ENCODE measurements at places on chromosomes 4 and X.

- no peak for DNase-seq
Observed at GRCh38 chr4:157527954-157528353, 307.4 kb downstream of the GRIA2 start.

DNA sequence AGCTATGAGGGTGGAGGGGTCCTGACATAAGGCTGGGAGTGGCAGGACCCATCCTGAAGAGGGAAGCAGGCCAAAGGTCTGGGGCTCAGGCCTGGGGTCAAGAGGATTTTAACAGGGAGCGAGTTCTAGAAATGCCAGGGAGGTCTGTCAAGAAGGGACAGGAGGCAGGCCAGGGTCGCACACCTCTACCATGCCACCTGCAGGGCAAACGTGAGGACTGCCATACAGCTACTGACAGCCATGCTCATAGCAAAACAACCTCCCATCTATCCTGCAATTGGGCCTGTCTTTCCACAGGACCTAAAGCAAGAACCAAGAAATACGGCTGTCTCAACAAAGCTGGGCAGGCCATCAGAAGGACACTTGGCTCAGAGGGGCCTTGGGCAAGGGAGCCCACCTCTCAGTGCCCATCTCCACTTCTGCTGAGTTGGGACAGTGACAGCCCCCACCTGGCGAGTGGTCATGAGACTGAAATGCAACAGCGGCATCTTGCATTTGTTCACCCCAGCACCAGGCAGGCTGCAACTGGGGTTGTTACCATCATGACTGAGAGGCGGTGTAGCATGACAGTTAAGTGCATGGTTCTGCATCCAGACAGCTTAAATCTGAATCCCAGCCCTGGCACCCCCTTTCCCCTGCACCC is 92.7 kb downstream of the WFS1 start:
- DNase-seq, result no peak

GRCh38 chr4:3215256-3215655 is 33.7 kb upstream of the MSANTD1 start:
- DNase-seq, result no peak

DNA sequence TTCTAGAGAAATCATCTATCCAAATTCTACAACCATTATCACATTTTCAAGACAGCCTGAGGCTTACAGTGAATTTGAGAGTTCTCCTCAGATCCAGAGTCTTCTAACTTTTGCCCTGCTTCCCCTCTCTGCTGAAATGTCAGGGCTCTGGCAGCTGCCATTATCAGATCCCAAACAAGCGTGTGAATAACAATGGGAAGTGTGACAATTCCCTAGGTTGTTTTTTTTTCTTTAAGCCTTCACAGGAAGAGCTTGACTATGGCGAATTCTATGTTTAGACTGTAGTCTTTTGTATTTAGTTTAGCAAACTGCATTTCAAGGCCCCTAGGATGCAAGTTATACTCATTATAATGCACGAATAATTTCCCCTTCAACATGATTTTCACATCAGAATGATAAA is 61.3 kb upstream of the KDR start:
- no peak for DNase-seq

DNA sequence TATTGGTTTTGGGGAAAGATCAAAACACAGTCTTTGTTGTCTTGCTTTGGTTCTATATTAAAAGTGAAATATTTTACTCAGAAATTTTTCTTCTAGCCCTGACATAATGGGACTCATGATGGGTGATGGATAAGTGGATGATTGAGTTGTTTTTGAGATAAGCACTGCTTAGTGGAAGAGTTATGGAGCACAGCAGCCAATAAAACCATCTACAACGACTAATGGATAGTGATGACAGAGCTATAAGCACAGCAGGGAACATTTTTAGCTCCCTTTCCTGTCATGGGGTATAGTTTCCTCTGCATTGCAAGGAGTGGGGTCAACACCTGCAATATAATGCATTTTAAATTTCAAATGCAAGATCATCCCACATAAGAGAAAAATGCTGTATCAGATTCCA is 812.4 kb downstream of the STPG2 start:
- DNase-seq, result no peak

- DNase-seq, result no peak
Observed at GRCh38 chr4:80079255-80079923, 6.4 kb upstream of the ANTXR2 start.
